Suppressor macrophage treated with lipopolysaccharide for 1 hour (primary cell): ENCODE measurements at places on chromosomes 3 and 15.

- peak; percentile 61 for DNase-seq
These were observed 165.1 kb downstream of the PPM1L start for GRCh38 chr3:160921020-160921635.

GRCh38 chr3:46354984-46355383 is 1.1 kb downstream of the CCR2 start:
- DNase-seq, result no peak

GRCh38 chr15:100941536-100941935 is 22.4 kb downstream of the LRRK1 start:
- peak; percentile 85 for DNase-seq

- no peak for DNase-seq
These were observed 27.5 kb downstream of the AQP9 start for GRCh38 chr15:58165661-58166060.

DNA sequence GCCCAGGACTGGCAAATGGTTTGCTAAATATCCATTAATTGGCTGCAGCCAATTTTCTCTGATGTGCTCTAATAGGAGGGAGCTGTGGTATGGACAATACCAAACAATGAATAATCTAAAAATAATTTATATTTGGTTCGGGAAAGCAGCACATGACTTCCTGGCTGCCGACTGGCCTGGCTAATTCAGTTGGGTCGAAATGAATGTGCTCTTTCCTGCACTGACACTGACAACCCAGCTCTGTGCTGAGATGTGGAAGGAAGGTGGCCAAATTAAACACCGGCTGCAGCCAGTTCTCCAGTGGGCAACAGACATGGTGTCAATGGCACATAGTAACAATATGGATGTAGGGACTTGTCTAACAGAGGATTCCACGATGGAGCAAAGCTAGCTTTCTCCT is 21.1 kb upstream of the COLQ start:
- DNase-seq, result no peak

DNA sequence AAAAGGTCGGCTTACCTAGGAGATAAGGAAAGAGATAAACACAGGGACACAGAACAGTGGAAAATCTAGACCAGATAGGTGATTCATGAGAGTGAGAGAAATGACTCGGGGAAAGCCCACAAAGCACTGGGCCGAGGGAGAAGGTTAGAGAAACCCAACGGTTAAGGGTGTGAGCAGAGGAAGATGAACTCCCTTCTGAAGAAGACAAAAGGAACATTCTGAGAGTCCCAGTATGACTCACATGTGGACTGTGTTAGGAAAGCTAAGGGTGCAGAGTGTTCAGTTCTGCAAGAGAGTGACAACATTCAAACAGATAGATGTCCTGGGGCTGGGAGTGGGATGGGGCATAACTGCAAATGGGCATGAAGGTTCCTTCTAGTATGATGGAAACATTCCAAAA is 83.0 kb downstream of the CNTN3 start:
- no peak for DNase-seq

DNA sequence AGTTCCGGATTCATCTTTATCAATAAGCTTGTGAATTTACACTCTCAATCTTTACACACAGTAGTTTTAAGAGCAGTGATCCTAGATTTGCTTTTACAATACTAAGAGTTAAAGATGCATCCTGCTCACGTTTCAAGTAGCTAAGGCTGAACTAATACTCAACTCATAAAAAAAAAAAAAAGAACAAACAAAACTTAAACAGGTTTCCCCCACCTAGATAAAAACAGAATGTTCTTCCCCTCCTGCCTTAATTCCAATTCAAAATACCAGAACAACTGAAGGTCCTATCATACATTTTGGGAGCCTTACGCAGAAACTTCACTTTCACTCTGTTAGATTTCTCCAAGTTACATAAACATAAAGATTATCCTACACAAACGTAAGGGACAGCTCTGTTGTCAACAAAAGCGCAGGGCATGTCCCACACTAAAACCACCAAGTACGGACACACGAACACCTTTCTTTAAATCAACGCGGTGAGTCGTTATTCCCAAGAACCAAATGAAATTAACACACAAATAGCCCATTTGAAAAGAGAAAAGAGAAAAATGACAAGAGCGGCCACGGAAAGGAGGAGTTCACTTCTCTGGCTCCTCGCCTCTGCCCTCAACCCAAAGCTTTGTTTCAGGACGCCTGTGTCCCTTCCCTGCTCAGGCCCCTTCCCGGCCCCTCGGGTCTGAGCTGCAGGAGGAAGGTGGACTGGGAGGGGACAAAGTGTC is 941 bp downstream of the CBLB start:
- DNase-seq, result no peak

DNA sequence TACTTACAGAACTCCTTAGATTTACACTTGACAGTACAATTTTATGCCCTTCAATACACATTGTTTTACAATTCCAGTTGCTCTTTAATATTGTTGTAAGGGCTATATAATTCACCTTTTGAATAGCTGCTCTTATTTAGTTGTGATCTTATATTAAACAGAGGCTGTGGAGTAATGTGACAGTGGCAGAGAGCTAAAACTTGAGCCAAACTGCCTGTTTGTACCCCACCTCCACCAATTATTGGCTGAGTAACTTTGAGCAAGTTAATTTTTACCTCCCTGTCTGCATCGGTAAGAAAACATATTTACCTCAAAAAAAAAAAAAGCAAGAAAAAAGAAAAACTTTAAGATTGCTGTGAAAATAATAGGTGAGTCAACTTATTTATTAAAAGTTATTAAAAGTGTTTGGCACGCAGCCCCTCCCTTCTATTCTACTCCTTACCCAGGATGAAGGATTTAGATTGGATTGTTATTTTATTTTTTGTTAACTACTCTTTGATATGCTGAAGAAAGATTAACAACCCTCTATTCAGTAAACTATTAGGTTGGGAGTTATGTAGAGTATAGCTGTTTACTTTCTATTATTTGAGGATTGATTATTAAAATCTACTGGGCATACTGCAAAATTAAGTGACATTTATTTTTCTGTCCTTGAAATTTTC is 1.7 kb downstream of the SEC62 start:
- DNase-seq, result no peak

DNA sequence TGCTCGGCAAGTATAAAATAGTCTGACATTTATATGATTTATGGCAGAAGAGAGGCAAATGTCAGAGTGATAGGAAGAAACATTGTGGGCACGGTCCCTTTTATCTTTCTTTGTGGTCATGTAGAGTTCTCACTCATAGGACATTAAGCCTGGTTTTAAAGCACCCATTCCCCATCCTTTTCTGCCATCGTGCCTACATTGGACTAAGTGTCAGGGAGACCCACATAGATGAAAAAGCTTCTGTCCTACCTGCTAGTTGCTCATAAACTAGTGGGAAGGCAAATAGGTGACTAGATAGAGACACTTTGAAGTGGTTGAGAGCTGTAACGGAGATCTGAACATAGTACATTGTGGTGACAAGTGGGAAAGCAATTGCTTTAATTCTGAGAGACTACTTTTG is 155.7 kb downstream of the B3GALNT1 start:
- DNase-seq, result no peak

- no peak for DNase-seq
These were observed 10.5 kb downstream of the POMGNT2 start for GRCh38 chr3:43095370-43095769.

- no peak for DNase-seq
These were observed 37.5 kb downstream of the ARHGAP31 start for GRCh38 chr3:119331661-119332060.

DNA sequence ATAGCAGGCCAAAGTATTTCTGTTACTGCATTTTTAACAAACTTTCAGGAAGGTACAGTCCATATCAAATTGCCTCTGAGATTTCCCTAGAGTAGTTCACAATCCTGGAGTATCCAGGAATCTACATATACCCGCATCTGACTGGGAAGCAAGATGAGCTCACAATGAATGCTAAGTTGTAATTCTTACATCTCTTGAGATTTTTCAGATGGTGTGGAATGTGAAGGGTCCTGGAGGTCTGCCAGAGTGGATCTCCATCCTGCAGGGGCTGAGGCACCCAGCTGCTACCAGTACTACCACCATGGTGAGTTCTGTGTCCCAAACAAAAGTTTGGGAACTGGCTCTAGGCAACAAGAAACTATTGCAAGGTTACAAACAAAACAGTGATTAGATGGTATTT is 156.7 kb upstream of the CCDC54 start:
- DNase-seq, result no peak
